ENCODE measurements at places on chromosomes 6 and 20.
A peak's percentile ranks its signal among the peaks of the same experiment; 100 is the strongest.

DNA sequence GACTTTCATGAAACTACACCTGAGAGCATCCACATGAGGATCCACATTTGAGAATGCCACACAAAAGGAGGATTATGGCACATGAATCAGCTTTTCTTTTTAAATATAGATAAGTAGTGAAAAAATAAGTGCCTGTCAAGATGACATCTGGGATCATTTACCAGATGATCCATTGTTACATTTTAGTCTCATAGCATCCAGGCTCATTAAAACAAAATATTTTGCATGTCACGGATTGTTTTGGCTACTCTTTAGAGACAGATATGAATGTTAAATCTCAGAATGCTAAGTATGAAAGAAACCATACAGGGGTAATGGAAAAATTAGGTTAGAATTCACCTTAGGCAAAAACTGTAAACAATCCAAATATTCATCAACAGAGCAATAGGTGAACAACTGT, 66.7 kb downstream of the MYO6 start:
- no peak for DNase-seq

DNA sequence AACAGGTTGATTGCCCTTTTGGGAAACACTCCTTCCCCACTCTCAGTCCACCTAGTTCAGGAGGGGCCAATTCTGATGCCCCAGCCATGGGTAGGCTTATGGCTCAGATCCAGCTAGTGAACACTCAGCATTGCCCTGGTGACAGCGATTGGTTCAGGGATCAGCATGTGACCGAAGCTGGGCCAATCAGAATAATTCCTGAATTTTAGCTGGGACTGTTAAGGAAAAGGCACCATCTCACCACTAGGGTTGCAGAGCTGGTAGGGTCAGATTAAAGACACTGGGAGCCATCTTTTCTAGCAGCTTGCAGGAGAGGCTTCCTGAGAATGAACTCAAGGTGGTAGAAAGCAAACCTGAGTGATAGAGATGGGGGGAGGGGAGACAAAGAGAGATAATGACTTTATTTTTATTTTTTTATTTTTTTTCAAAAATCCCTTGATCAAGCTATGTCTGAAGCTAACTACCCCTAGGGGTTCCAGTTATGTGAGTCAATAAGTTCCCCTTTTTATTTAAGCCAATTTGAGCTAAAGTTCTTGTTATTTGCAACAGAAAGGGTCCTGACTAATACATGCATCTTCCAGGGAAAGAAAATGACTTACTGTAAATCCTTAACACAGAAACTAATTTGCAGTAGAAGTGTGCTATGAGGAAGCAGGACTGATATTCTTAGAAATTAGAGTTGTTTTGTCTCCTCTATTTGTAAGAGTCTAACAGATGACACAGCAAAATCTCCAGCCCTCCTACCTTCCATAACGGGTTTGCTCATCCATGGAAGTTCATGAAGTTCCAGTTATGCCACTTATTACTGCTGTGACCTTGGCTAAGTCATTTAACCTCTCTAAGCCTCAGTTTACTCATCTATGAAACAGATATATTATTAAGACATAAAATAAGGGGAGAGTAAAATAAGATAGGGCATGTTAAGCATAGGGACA, 44.7 kb downstream of the EYA2 start:
- DNase-seq = peak; percentile 55

- no peak for DNase-seq
Observed at GRCh38 chr6:43290905-43291355, 7.1 kb upstream of the SLC22A7 start.

GRCh38 chr20:7352165-7352564, 584.7 kb downstream of the BMP2 start:
- DNase-seq = peak; percentile 77

DNA sequence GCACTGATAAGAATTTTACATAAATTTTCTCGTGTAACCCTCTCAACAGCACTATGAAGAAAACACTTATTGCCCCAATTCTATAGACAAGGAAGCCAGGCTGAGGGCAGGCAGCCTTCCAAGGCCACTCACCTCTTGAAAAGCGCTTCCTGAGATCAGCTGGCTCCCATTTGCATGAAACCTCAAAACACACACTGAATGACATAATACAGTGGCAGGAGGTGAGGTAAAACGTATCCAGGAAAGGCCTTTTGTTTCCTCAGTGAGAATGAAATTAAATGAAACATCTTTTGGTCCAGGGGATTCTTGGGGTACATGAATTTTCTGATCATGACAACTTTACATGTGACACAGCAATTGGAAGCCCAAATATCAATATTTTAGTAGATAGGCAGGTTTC, 112.5 kb downstream of the WDR27 start:
- no peak for DNase-seq

DNA sequence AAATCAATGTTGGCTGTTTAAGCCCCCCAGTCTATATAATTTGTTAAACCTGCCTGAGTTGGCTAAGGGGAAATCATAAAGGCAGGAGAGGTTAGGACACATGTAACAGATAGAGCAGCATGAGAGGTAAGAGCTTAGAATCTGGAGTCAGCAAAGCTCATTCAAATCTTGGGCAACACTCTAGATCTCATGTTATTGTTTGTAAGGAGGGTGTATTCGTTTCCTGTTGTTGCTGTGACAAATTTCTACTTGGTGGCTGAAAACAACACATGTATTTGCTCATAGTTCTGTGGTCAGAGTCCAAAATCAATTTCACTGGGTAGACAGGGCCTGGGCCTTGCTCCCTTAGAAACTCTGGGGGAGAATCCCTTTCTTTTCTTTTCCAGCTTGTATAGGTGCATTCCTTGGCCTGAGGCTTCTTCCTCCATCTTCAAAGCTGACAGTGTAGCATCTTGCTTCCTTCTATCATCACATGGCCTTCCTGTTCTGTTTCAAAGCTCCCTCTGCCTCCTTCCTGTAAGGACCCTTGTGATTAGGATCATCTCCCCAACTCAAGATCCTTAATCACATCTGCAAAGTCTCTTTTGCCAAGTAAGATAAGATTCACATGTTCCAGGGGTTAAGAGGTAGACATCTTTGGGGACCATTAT, 4.4 kb downstream of the LY86 start:
- DNase-seq = no peak

GRCh38 chr6:1162367-1163275, 149.3 kb upstream of the FOXQ1 start:
- DNase-seq = no peak

GRCh38 chr6:125511809-125512396, 210.1 kb upstream of the HDDC2 start:
- peak; percentile 65 for DNase-seq

DNA sequence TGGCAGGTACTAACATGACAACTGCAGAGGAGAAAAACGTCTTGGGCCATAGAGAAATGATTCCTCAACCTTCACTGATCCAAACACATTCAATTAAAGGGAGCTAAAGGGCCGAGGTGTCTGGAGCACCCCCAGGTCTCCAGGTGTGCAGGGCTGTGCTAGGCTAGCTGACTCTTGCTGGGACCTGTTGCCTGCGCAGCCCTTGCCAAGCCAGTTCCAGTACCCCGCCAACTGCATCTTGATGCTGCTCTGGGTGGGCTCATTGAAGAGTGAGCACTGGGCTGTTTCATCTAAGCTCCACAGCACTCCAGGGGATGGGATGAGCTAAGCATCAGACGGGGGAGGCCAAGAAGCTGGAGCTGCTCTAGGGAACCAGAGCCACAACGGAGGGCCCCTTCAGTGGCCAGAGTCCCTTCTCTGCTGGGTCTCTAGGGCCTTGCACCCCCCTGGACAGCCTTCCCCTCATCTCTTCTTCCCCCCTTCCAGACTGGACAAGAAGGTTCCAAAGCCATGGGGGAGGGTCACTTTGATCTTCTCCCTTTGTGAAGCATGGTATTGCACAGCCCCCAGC, 15.9 kb downstream of the LEMD2 start:
- DNase-seq = no peak

DNA sequence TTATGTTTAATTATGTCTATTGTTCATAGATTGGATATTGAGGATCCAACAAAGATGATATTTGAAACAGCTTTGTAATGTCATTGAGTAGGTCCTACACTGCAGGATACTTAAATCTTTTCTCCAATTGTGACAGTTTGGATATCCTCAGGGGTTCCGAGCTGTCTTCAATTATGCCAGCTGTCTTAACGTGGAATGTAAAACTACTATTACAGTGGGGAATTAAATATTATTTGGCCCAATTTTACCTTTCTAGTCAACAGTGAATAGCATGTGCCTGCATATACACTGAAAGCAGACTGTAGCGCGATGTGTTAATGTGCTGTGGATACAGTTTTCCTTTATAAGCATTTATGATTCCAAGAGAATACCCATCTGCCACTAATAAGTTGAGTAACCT, 156.9 kb downstream of the GRIK2 start:
- no peak for DNase-seq

- no peak for DNase-seq
Observed at GRCh38 chr6:10048370-10049297, 366.2 kb downstream of the TFAP2A start.

DNA sequence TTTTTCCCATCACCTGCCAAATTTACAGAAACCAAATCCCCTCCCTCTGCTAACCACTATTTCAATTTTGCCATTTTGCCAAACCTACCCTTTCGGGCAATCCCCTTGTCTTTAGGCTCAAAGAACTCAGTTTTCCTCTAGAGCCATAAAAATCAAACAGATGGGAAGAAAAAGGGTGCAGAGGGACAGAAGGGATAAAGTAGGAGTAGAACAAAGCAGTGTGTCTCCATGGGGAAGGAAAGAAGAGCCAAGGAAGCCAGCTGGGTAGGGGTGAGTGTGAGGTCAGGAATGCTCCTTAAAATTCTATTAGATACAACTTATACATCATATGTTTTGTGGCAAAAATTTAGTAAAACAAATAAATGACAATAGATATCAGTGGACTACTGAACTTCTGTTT, 316.5 kb downstream of the BTBD9 start:
- DNase-seq = no peak

- no peak for DNase-seq
Observed at GRCh38 chr6:158047127-158047518, 65.5 kb downstream of the SYNJ2 start.

GRCh38 chr6:10976571-10976970, 67.5 kb downstream of the ELOVL2 start:
- no peak for DNase-seq

GRCh38 chr20:58407966-58408557, 19.0 kb downstream of the VAPB start:
- DNase-seq = no peak

GRCh38 chr6:73644030-73644429, 9.8 kb downstream of the SLC17A5 start:
- no peak for DNase-seq

- DNase-seq = peak; percentile 81
Observed at GRCh38 chr6:161038229-161039031, 46.9 kb downstream of the MAP3K4 start.

DNA sequence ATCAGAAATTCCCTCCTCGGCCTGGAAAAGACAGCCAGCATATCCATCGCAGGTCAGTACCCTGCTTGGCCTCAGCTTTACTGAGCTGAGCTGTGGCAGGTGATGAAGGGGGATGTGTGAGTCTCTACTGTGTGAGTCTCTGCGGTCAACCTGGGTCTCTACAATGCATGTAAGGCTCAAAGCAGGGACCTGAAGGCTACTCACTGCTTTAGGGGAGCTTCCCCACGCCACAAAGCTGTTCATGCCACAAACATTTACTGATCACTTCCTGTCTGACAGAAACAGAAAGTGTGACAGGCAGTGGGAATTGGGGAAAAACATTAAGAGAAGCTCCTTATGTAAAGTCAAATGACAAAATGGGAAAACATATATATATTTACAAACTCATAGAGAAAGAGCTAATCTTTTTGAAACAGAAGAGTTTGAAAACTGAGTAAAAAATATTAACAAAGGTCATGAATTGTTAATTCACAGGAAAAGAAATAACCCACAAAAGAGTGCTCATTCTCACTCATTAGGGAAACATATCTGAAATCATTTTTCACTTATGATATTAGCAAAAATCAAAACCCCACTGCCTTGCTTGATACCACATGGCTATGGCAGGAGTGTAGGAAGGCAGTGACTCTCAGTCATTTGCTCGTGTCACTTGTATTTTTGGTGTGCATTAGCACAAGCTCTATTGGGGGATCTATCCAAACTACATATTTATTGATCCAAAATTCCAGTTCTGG, 5.8 kb downstream of the BTN3A3 start:
- no peak for DNase-seq

GRCh38 chr20:63394069-63394919, 33.1 kb upstream of the CHRNA4 start:
- no peak for DNase-seq

- no peak for DNase-seq
Observed at GRCh38 chr6:14754751-14755513, 490.9 kb upstream of the JARID2 start.

GRCh38 chr6:152093711-152094110, 286.2 kb downstream of the ESR1 start:
- no peak for DNase-seq

GRCh38 chr20:55582498-55582897, 422.8 kb downstream of the CBLN4 start:
- no peak for DNase-seq

- no peak for DNase-seq
Observed at GRCh38 chr6:75472885-75473284, 20.7 kb downstream of the FILIP1 start.

GRCh38 chr6:86859513-86859912, 77.8 kb upstream of the HTR1E start:
- no peak for DNase-seq

GRCh38 chr6:120826253-120826652, 508.0 kb downstream of the TBC1D32 start:
- peak; percentile 2 for DNase-seq

GRCh38 chr6:166325383-166326042, 16.8 kb downstream of the SFT2D1 start:
- no peak for DNase-seq

GRCh38 chr20:19013907-19014306, 198.5 kb upstream of the SLC24A3 start:
- no peak for DNase-seq

DNA sequence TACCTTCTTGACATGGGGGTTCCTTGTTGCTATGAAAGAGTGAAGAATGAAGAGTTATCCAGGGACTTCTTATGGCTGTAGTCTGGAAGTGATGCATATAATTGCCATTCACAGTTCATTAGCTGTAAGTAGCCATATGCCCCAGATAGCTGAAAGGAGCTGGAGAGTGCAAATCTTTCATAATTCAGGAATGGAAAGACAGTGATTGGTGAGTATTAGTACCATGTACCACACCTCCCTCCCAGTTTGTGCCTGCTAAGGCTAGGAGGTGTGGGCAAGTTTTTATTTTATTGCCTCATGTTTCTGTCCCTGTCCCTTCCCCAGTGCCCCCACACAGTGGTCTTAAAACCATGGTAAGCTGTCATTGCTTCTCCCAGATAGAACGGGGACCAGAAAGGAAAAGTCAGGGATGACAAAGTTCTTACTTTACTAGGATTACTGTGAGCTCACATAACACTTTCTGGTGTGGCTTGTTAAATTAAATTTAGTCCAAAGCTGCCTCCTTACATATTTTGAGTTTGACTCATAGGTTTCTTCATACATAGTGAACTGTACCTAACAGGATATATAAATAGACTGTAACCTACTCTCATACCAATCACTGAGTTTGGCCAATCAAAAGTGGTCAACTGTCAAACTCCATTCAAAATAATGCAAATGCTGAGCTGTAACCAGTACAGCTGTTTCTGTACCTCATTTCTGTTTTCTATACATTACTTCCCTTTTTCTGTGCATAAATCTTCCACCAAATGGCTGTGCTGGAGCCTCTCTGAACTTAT, 119.4 kb downstream of the RFPL4B start:
- no peak for DNase-seq
